ENCODE measurements at places on chromosomes 7 and 10.

DNA sequence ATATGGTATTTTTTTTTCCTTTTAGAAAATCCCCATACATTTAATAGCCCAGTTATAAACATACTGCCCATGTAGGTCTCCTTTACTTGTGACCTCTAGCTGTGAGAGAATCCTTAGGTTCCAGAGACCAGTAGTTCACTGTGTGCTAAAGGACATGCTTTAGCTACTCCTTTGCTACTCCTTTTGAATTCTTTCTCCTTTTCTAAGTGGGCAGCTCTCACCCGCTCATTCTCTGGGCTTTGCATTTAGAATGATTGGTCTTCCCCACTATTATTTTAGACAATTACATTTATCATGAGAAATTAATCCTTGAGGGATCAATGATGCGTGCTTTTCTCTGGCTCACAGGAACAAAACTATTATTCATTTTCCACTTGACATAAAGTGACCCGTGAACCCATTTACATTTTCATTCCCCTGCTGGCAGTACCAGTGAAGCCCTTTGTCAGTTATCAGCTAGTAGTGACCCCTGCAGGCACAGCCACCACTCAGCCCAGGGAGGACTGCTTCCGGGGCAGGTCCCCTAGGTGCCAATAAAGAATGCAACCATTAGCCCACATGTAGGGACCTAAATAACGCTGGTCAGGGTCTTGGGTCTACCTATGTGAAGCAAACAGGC is 844.3 kb downstream of the CNTNAP2 start:
- H3K36me3 ChIP-seq, result no peaks in the 10 kb centered on the region
- no peak for DNase-seq
- no peaks in the 10 kb centered on the region for H3K27me3 ChIP-seq
- H3K27ac ChIP-seq, result peak overlapping the region; percentile 90

GRCh38 chr7:4823441-4824119 is 38.2 kb downstream of the PAPOLB start:
- H3K36me3 ChIP-seq, result no peaks in the 10 kb centered on the region
- no peak overlapping the region for H3K27ac ChIP-seq
- peaks cover 24% of the 10 kb centered on the region for H3K27me3 ChIP-seq

DNA sequence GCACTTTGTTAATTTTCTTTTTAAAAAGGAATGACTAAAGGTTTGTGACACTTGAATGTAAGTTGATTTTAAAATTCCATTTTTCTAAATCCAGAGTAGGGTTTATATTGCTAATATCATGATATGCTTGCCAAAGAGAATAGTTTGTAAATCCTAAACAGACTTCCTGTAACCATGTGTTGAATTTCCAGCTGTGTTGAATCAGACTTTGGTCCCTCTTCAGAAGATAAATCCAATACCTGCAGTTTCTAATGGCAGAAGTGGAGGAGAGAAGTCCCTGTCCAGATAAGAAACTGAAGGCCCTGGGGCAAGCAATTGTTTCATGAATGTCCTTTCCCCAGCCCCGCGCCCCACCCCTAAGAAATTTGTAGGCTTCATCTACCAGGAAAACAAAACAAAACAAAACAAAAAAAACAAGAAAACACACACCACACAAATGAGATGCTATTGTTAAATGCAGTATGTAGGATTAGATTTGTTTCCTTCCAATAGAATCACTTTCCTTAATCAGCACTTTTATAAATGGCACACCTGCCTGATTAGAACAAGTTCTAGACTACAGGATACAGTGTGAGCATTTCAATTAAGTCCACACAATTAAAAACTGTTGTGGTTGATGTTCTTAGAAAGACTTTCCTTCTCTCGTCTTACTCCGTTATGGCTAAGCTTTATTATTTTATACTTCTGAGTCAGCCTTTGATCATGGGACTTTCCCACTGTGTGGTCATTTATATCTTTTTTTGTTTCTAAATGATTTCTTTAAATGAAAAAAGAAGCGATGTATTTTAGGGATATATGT is 122.8 kb downstream of the KAT6B start:
- no peak overlapping the region for H3K27ac ChIP-seq
- H3K4me3 ChIP-seq, result peak overlapping the region; percentile 54
- DNase-seq, result no peak

GRCh38 chr7:123533929-123534382 is 439 bp downstream of the IQUB start:
- no peaks in the 10 kb centered on the region for H3K27me3 ChIP-seq
- no peaks in the 10 kb centered on the region for H3K36me3 ChIP-seq
- no peaks in the 10 kb centered on the region for H3K4me1 ChIP-seq
- H3K4me3 ChIP-seq, result peak overlapping the region; percentile 72

GRCh38 chr7:101216860-101217387 is 457 bp downstream of the PLOD3 start:
- no peaks in the 10 kb centered on the region for H3K27me3 ChIP-seq
- H3K27ac ChIP-seq, result no peak overlapping the region
- H3K36me3 ChIP-seq, result peaks cover 35% of the 10 kb centered on the region
- H3K4me3 ChIP-seq, result peak overlapping the region; percentile 93
- no peak for DNase-seq
- peaks cover 25% of the 10 kb centered on the region for H3K4me1 ChIP-seq

GRCh38 chr10:112985690-112986543 is 35.9 kb downstream of the TCF7L2 start:
- peaks cover 6% of the 10 kb centered on the region for H3K36me3 ChIP-seq
- H3K27ac ChIP-seq, result peak overlapping the region; percentile 13
- H3K27me3 ChIP-seq, result no peaks in the 10 kb centered on the region
- H3K4me3 ChIP-seq, result no peak overlapping the region

DNA sequence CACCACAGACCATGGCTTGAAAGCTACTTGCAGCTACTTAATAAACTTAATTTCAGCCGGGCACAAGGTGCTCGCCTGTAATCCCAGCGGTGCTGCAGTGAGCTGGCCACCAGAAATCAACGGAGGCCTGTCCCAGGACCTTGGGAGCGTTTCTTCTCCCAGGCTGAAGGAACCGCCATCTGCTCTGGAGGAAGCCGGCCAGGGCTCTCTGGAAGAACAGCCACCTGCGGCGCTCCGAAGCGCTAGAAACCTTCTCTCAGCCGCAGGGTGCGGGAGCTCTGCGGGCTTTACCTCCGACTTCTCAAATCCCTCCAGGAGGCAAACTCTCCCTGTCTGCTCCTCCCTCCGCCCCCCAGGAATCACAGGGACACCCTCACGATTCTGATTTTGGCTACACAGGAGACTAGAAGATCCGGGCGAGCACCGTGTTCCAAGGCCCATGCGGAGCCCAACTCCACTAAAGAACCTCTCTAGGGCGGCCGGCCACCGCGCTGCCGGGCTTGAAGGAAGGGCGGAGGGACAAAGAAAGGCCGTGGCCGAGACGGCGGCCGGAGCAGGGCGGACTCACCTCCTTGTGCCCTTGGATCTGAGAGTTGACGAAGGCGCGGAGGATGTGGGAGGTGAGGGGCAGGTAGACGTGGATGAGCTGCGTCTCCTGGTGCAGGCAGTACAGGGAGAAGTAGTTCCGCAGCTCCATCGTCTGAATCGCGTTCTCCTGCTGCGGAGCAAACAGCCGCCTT is 14.4 kb downstream of the NUDT1 start:
- DNase-seq, result no peak
- H3K4me3 ChIP-seq, result no peak overlapping the region
- H3K27me3 ChIP-seq, result no peaks in the 10 kb centered on the region
- peaks cover 80% of the 10 kb centered on the region for H3K36me3 ChIP-seq
- no peak overlapping the region for H3K27ac ChIP-seq
- H3K4me1 ChIP-seq, result peaks cover 32% of the 10 kb centered on the region

- H3K27me3 ChIP-seq, result no peaks in the 10 kb centered on the region
- H3K4me3 ChIP-seq, result no peak overlapping the region
- H3K27ac ChIP-seq, result no peak overlapping the region
- H3K4me1 ChIP-seq, result peaks cover 29% of the 10 kb centered on the region
- no peak for DNase-seq
Measured at GRCh38 chr10:116712519-116712918, 29.8 kb downstream of the HSPA12A start.

DNA sequence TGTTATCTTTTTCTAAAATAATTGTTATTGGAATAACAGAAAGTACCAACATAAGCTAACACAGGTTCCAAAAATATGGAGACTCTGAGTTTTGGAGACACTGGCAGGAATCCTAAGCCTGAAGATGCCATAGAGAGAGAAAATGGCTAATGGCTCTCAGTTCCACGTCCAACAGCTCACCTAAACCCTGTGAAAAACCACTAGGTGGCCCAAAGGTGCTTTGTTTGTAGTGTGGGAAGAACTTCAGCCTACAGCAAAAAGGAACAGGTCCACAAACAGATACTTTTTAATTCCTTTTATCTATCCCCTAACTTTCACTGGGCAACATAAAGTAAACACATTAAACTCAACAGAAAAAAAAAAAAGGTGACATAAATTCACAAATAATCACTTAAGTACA is 272.3 kb downstream of the SEMA3D start:
- H3K27ac ChIP-seq, result no peak overlapping the region
- H3K27me3 ChIP-seq, result no peaks in the 10 kb centered on the region
- no peaks in the 10 kb centered on the region for H3K36me3 ChIP-seq
- no peak overlapping the region for H3K4me3 ChIP-seq
- no peaks in the 10 kb centered on the region for H3K4me1 ChIP-seq
- DNase-seq, result no peak

DNA sequence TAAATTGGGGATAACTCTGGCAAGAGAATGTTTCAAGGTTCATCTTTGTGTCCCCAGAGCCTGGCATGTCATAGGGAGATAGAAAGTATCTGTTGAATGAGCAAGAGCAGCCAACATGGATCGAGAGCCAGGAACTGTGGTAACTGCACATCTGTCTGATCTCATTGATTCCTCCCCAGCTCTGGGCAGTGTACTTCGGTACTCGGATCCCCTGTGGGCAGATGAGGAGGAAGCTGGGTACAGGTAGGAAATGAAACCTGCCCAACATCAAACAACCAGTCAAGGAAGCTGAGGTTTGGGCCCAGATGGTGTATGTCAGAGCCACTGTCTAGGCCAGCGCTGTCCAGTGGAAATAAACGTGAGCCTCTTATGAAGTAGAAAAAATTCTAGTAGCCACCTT is 76.4 kb downstream of the GRK5 start:
- H3K27ac ChIP-seq, result no peak overlapping the region
- peaks cover 38% of the 10 kb centered on the region for H3K4me1 ChIP-seq
- no peaks in the 10 kb centered on the region for H3K27me3 ChIP-seq

DNA sequence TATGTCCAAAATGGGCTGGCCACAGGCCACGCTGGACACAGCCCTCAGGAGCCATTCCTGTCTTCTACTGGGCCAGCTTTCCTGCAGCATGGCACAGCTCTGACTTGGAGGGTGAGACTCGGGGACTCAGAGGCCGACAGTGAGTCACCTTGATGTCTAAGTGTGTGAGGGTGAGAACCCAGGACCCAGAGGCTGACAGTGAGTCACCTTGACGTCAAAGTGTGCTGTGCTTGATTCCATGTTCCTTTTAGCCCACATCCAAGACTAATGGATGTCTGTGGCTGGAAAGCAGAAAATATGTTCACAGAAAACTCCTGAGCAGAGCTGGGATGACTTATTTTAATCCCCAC is 6.0 kb upstream of the FAM170B start:
- H3K27ac ChIP-seq, result no peak overlapping the region
- H3K27me3 ChIP-seq, result no peaks in the 10 kb centered on the region
- H3K36me3 ChIP-seq, result no peaks in the 10 kb centered on the region
- peaks cover 11% of the 10 kb centered on the region for H3K4me1 ChIP-seq

DNA sequence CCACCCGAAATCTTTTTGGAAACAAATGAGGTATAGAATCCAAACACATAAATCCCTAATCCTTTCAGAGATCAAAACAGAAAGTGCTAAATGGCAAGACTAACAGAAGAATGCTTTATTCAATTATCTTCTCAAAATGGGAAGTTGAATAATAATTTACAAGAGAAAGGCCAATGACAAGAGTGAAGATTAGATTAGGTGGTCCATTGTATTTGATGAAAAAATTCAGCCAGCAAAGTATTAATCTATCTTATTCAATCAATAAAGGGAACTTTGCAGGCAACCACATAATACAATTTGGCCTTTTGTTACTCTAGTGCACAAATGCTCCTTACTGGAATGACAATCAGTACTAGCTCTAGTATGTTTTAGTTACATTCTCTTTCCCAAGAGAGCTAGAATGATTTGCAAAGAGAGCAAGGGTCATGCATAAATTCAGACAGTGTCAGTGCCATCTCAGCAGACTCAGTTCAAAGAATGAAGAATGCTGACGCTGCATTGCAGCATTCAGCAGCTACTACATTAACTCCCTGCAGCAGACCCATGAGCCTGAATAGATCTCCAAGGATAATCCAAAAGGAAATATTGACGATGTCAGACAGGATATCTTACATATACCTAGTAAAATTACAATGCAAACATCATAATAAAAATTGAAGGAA is 131.8 kb downstream of the ANK3 start:
- peaks cover 6% of the 10 kb centered on the region for H3K36me3 ChIP-seq
- H3K27ac ChIP-seq, result no peak overlapping the region
- no peaks in the 10 kb centered on the region for H3K27me3 ChIP-seq
- DNase-seq, result peak; percentile 54

- H3K36me3 ChIP-seq, result peaks cover 9% of the 10 kb centered on the region
- no peaks in the 10 kb centered on the region for H3K4me1 ChIP-seq
- no peak for DNase-seq
Measured at GRCh38 chr10:60877777-60878120, 66.2 kb downstream of the RHOBTB1 start.

DNA sequence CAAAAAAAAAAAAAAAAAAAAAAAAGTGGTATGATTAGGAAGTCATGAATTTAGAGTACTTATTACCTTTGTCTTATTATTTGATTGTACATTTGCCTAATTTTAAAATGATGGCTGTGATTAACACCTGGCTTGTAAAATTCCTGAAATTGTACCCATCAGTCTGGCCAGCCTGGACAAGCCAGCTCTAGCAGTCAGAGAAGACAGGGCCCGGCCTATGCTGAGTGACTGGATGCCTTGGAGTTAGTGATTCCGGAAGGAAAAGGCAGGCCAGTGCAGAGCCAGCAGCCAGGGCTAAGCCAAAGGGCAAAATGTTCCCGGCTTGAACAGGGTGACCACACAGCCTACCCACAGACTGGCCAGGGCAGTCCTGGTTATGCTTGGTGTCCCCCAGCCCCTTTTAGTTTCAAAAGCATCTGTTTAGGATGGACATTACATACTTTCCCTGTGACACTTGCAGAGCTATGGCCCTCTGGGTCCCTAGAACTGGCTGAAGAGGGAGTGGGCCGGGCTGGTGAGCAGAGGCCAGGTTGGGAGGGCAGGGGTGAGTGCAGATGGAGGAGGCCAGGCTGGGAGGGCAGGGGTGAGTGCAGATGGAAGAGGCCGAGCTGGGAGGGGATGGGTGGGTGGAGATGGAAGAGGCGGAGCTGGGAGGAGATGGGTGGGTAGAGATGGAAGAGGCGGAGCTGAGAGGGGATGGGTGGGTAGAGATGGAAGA is 61.7 kb downstream of the PROSER2 start:
- H3K27me3 ChIP-seq, result no peaks in the 10 kb centered on the region
- H3K27ac ChIP-seq, result no peak overlapping the region
- DNase-seq, result no peak
- no peaks in the 10 kb centered on the region for H3K36me3 ChIP-seq
- peaks cover 32% of the 10 kb centered on the region for H3K4me1 ChIP-seq

- peaks cover 2% of the 10 kb centered on the region for H3K4me1 ChIP-seq
- no peak overlapping the region for H3K27ac ChIP-seq
- H3K4me3 ChIP-seq, result no peak overlapping the region
- no peak for DNase-seq
Measured at GRCh38 chr7:33537104-33537477, 368.2 kb upstream of the BMPER start.

GRCh38 chr10:93149761-93150160 is 76.1 kb downstream of the CYP26A1 start:
- DNase-seq, result no peak
- H3K4me1 ChIP-seq, result no peaks in the 10 kb centered on the region
- peaks cover 29% of the 10 kb centered on the region for H3K27me3 ChIP-seq
- no peak overlapping the region for H3K4me3 ChIP-seq

GRCh38 chr10:101322266-101323108 is 31.5 kb upstream of the BTRC start:
- DNase-seq, result no peak
- H3K36me3 ChIP-seq, result no peaks in the 10 kb centered on the region
- no peak overlapping the region for H3K27ac ChIP-seq
- H3K4me3 ChIP-seq, result no peak overlapping the region
